ENCODE measurements at places on chromosomes 12 and 14.
A peak's percentile ranks its signal among the peaks of the same experiment; 100 is the strongest.

DNA sequence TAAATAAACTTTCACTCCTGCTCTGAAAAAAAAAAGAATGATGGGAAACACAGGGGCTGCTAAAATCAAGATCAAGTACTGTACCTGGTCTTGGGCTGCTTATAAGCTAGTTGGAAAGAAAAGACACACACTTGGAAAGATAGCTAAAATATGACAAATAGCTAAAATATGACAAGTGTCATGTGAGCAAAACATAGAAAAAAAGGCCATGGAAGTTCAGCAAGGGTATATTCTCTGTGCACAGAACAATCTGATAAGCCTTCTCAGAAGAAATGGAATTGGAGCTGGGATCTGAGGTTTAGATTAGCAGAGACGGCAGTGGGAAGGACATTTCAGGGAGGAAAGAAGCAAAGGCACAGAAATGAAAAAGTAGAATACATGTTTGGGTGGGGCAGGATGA is 126.2 kb upstream of the PMCH start:
- DNase-seq: no peak

GRCh38 chr14:63745858-63746425 is 18.1 kb upstream of the SGPP1 start:
- DNase-seq: no peak

DNA sequence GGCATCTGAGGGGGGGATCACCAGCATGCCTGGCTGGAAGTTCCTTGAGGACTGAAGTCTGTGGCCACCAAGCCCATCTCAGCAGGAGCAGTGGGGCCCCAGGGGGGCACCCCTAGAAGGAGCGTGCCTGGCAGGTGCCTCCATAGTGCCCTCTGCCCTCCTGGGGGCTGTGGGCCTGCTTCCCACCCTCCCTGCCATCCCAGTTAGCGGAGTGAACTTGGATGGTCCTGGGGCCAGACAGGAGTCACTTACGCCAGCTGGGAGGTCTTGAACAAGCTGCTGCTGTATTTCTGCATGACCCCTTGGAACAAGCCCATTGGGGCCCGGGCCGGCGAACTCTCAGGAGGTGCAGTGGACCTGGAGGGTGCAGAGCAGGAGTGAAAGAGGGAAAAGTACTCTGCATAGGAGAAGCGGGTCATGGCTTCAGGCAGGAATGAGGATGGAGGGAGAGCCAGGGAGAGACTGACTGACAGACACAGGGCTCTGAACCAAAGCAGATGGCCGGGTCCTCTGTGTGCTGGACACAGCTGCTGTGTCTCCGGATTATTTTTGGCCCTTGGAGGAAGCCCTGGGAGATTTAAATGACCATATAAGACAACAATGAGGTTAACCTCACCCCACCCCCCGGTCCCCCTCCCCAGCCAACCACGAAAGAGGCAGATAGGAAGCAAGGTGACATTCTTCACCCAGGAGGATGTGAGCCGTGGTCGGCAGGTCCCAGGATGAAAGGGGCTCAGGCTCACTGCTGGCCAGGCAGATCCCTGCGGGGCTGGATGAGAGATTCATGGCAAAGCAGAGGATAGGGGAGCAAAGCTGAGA is 19.6 kb downstream of the ASB2 start:
- DNase-seq: no peak

- DNase-seq: no peak
Measured at GRCh38 chr12:110109037-110109836, 14.9 kb upstream of the IFT81 start.

GRCh38 chr12:51874000-51874399 is 13.9 kb upstream of the ANKRD33 start:
- no peak for DNase-seq

- DNase-seq: peak; percentile 8
Measured at GRCh38 chr14:70641548-70642302, at the start of gene TTC9. Gene TTC9, plus strand, starts transcription at chr14:70641916. Its CDS starts 214 bp downstream, at chr14:70642130.

DNA sequence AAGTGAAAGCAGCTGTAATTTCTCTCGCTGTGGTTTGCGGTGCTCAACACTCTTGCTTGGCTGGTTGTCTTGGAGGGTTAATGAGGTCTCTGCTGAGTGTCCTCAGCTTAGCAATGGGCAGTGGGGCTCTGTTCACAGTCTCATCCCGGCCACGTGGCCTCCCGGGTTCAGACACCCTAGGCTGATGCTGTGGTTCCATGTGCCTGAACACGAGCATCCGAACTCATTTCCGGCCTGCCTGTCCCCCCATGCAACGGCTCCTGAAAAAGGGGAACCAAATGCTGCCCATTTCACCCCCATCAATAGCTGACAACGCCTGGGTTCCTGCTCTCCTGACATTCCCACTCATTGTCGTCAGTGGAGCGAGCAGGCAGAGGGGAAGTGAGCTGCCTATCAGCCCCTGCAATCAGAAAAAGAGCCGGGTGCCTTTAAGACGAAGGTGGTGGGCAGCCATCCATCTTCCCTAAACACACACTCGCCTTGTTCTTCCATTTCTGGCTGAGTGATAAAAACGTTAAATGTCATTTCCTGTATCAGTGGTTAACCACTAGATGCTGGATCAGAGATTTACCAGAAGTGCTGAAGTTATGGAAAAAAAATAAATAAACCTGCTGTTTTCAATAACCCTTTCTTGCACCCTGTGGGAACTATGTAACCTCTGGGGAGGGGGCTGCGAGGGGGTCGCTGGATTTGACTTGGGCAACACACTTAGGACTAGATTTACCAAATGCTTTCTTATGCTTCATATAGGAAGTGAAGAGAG is 60.3 kb upstream of the BCL2L14 start:
- no peak for DNase-seq

GRCh38 chr12:126903027-126903876 is 1363.7 kb upstream of the TMEM132C start:
- no peak for DNase-seq

DNA sequence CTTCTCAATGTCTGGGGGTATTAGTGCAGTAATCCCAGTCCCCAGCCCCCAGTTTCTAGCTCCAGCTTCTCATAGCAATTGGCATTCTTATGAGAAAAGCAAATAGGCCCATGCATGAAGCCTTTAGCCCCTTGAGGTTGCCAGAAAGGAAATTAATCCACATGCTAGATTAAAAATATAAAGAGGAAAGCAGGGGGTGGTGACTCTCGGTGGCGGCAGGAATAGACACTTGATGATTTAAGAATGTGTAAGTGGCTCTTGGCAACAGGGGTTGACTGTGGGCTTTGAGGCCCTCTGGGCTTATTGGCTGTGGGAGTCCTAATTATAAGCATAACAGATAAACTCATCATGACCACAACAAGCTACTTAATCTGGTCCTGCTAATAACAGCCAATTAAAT is 1367.3 kb upstream of the FLRT2 start:
- no peak for DNase-seq

- no peak for DNase-seq
Measured at GRCh38 chr12:93325855-93326254, 51.9 kb upstream of the NUDT4 start.

GRCh38 chr14:74571441-74571841 is 40.6 kb downstream of the LTBP2 start:
- no peak for DNase-seq

DNA sequence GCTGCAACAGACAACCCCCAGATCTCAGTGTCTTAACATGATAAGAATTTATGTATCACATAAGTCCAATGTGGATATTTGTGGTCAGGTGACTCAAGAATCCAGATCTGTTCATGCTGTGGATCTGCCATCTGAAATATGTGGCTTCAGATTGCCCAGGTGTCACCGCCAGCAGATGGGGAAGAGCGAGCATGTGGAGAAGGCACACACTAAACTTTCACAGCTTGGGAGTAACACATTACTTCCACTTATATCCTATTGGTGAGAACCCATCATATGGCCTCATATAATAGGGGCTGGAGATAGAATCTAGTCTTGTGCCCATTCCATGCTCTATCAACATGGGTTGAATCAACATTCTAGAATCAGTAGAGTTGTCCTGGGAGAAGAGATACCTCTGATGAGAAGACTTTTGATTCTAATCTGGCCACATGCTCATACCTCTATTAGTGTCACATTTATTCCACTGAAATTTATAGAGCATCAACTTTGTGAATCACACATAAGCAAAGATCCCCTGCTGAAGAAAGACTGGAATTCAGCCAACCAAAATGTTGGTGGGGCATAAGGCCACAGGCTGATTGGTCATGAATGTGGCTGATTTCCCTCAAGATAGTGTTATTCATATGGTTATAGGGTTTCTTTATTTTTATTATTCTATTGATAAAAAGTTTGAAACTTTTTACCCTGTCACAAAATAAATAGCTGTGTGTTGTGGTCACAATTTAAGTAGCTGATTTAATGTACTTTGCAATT is 6.0 kb upstream of the CALCOCO1 start:
- DNase-seq: no peak

DNA sequence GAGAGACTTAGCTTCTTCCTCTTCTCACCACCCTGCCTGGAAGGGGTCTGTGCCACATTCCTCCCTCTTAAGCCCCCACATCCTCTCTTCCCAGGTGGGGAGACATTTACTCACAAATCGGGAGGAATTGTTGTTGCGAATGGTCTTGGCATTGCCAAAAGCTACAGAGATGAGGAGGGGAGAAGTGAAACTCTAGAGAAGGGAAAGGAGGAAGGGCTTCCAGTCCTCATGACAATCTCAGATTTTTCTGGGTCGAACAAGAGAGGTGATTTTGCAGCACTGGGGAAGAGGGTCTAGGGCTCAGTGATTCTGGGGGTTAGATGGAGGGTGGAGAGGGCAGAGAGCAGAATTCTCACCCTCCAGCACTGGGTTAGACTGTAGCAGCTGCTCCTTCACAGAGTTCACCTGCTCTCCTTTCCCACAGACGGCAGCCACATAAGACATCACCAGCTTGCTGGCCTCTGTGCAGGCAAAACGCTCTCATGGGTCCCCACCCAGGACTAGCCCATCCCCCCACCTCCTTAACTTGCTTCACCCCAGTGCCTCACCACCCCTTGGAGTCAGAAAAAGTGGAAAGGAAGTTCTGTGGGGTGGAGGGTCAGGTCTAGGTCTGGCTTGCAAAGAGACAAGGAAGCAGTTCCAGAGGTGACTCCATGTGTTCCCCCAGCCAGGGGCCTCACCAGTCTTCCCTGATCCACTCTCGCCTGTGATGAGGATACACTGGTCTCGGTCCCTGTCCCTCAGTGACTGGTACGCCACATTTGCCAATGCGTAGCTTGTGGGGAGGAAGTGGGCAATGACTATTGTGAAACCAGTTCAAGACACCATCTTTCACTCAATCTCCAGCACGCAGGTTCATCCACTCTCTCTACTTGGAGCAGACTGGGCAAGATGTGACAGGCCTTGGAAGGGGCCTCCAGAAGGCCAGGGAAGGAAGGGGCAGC is 2.7 kb downstream of the MYO1A start:
- no peak for DNase-seq

- no peak for DNase-seq
Measured at GRCh38 chr12:111089616-111090015, 169.2 kb upstream of the MYL2 start.

DNA sequence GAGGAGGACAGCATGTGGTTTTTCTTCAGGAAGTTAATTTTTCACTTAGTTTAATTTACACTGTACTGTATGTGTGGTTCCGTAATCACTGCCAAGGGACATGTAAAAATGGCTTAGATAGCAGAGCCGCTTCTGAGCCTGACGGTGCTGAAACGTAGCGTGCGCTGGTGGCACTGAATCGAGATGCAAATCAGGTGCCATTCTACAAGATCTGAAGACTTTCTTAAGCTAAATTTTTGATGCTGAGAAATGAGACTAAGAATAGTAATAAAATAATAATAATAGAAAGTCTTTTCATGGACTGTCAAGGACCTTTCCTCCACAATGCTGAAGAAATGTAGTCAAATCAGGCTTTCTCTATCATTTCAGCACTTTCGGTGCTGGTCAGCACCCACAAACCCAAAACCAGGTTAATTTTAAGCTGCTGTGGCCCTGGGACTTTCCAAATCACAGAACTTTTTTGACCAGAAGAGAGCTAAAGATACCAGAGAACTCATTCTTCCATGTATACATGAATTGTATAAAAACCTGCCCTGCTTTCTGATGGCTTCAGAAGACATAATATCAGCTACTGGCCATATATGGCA is 183.3 kb upstream of the LMO3 start:
- no peak for DNase-seq

- no peak for DNase-seq
Measured at GRCh38 chr12:31221551-31221945, 104.4 kb downstream of the SINHCAF start.

DNA sequence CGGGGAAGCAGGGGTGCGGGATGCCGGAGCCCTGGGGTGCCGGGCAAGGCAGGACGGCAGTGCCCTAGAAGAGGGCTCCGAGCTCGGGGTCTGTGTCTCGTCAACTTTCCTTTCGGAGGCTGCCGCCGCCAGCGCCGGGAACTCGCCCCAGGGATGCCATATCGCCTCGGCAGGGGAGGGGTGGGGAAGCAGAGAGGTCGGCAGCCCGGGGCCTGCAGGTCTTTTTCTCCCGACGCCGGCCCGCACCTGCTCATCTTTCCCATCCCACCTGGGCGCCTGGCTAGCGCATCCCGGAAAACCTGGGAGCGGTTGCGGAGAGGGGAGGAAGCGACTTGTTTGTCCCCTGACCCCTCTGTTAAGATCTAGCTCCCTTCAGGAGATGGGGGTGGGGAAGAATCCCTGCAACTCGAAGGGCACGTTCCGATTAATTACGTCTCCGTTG is 547 bp downstream of the CNTN1 start:
- no peak for DNase-seq

GRCh38 chr14:21846227-21846885 is 172.7 kb upstream of the OR4E1 start:
- DNase-seq: peak; percentile 51

DNA sequence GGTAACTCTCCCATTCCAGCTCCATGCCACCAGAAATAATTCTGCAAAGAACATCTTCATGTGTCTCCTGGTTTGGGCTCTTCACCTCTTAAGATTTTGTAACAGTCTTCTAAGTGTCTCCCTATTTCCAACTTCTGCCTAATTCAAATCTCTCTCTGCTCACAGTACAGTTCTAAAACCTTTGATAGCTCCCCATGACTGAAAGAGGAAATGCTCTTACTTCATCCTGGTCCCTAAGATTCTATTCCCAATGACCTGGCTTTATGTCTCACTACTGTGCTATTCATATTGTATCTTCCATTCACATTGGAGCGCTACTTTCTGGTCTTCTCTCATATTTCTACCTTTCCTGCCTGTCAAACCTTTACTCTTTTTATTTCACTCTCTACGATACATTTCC is 1.6 kb downstream of the AMN1 start:
- DNase-seq: no peak

GRCh38 chr14:84401631-84402030 is 1128.3 kb upstream of the FLRT2 start:
- no peak for DNase-seq

Measured in activated CD8-positive, alpha-beta memory T cell treated with anti-CD3 and anti-CD28 coated beads for 1 hour (primary cell).